EH (cell line): ENCODE measurements at places on chromosomes 4 and X.

DNA sequence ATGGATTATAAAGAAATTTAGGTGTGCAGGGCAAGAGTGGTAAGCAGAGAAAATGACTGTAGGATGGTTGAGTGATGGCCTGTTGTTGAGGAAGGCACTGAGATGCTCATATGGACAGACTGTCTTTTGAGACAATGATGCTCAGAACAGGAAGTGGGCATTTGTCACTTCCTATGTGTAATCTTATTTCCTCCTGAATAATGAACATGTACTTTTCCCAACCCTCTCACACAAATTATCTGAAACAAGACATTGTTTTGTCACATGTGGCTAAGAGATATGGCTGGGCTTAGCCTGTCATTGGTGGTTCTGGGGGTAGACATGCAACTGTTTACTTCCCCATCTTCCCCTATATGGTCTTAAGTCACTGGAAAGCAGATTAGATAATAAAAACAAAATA is 240.5 kb downstream of the CFAP47 start:
- no peak for DNase-seq

DNA sequence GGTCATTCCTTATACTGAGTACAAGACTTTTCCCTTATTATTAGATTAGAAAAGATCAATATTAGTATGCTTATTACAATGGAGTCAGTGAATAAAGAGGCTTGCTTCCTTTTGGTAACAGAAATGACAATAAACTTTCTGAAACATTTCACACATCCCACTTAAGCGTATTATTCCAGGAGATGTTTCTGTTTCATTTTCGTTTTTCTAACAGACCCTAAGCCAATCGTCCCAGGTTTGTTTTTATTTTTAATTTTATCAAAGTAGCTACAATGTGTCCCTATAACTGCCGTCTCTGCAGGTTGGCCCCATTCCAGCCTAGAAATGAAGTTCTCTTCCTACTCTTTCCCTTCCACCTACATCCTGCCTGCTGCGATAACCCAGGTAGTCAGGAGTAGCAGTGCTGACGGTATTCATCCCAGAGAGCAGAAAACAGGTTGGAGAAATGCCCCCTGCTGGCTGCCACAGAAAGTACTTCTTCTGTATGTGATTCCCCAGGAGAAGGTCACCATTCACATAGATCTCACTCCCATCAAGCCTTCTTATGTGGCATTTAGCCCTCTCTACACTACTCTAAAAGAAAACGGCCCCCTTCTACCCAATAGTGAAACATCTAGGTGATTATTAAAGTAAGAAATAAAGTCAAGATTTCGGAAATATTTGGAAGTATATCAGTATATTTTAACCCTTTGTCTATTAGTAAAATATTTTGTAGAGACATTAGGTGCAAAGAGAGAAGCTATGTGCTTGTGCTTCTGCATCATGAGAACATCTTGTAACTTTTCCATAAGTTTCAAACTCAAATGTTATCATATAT is 40.4 kb downstream of the ENPEP start:
- peak; percentile 58 for DNase-seq

GRCh38 chr4:3851211-3851610 is 85.0 kb downstream of the ADRA2C start:
- peak; percentile 80 for DNase-seq

DNA sequence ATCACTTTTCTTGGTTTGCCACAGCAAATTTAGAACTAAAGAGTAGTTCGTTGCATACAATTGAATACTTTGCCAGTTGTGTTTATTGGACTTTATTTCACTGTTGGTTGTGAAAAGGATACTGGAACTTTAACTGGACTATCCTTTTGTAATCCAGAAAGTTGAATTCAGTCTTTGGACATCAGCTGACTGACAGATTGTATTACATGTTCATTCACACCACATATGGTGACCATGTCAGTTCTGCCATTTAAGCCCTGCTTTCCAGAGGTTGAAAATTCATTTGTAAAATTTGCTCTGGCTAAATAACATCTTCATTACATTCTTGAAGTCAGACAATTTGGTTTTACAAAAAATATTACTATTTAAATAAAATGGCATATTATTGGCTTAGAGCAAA is 251.7 kb downstream of the CAMK2D start:
- DNase-seq: no peak

GRCh38 chr4:147736458-147736857 is 4.6 kb downstream of the ARHGAP10 start:
- peak; percentile 87 for DNase-seq

DNA sequence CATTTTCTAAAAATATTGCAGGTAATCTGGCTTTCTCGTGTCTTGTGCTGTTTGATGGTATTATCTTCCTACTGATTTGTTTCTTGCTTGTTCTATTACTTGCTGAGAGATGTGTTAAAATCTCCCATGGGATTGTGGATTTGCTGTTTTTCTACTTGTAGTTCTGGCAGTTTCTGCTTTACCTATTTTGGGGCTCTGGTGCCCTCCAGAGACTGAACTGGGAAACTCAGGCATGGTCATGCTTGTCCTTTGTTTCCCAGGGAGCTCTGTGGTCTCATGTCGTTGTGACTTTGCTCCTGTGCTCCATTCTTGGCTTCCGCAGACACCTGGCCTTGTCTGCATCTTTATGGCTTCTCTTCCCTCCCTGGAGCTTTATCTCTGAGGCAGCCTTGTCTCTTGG is 39.5 kb downstream of the NSD2 start:
- peak; percentile 68 for DNase-seq

DNA sequence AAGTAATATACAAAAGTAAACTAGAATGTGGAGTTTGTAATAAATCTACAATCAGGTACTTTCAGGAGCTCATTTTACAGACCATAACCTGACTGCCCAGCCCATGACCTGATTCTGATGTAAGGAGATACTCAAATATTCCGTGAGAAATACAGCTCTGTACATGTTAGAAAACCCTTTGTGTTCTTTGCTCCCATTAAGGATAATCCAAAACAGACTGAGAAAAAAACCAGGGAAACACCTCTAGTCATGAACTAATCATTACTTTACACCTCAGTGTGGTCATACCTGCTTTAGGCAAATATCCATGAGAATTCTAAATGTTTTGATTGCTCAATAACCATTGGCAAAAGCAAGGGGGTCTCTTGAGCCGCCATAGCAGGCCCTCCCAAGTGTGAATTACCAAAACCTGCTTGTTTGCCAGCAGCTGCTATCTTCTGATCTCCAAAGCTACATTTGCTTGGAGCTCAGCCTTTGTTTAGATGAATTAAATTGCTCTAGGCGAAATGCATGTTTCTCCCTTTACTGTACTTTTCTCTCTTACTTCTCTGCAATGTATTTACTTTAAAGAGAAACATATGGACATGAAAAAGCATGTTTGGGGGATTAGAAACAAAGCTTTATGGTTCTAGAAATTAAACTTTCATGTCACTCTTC is 79.1 kb downstream of the ANKRD50 start:
- peak; percentile 51 for DNase-seq

DNA sequence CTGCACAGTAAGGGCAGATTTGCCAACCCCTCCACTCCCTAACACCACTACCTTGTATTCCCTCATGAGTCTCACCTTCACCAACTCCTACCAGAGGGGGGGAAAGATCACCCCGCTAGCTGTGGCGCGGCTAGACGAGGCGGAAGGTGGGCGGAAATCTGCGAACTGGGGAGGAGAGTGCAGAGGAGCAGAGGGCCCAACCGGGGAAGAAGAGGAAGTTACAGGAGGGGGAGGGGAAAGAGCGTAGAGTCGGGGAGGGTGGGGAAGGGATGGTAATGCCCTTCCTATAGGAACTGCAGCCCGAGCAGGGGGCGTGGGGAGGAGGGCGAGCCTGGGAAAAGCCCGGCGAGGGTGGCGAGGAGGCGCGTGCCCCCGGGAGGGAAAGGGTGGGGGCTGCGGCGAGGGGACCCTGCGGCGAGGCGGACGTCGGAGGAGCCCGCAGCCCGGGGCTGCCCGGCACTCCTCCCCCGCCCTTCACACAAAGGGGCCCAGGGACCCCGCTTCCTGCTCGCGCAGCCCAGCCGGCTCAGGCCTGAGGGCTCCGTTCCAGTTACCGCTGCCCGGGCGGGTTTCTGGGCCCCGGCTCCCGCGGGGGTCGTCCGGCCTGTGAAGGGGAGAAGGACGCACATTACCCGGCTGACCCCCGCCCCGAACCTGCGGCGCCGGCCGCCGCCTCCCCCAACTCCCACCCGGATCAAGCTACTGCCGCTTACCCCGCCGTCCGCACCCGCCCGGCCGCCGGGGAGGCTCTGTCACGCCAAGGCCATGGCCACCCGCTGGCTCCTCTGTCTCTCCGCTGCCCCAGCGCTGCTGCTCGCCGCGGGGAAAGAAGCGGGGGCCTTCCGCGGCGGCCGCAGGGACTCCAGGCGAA is 1.8 kb downstream of the RAP2C start:
- peak; percentile 79 for DNase-seq

DNA sequence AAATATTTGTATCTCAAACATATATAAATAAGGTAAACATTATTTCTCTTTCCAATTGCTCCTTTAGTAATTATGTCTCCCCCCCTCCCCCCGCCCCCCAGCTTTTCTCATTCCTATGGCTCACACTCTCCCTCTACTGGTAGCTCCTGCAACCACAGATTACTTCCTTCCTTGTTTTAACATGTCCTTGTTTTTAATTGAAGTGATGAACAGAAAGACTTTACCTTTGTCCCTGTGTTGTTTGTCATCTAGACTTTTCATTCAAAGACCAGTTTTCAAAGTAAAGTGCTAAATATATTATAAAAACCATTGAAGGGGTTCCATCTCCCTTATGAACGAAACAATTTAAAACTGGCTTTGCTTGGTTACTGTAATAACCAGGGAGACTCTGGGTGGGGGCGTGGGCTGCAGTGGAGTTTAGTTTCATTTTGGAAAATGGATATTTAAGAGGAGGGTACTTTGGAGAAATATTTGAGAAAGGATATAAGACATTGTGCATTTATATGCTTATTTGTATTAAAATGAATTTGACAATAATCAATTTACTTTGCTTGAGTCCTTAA is 352.9 kb downstream of the RAPGEF2 start:
- DNase-seq: peak; percentile 59

- DNase-seq: no peak
These were observed 6.8 kb downstream of the RBM47 start for GRCh38 chr4:40622913-40623312.

- peak; percentile 12 for DNase-seq
These were observed 346.6 kb downstream of the CENPC start for GRCh38 chr4:67198727-67199126.

- peak; percentile 1 for DNase-seq
These were observed 88.6 kb upstream of the PRPS2 start for GRCh38 chrX:12702509-12703091.

DNA sequence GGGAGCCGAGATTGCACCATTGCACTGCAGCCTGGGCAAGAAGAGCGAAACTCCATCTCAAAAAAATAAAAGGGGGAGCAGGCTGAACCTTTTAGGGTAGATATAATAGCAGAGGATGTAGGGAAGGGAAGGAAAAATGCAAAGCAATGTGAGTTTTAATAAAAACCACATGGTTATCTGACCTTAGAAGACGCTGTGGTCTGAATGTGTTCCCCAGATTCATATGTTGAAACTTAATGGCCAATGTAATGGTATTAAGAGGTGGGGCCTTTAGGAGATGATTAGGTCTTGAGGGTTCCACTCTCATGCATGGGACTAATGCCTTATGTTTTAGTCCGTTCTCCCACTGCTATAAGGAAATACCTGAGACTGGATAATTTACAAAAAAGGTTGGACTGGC is 114.1 kb upstream of the STX18 start:
- DNase-seq: peak; percentile 55

- peak; percentile 25 for DNase-seq
These were observed 194.9 kb downstream of the ADAMTS3 start for GRCh38 chr4:72374159-72374558.

DNA sequence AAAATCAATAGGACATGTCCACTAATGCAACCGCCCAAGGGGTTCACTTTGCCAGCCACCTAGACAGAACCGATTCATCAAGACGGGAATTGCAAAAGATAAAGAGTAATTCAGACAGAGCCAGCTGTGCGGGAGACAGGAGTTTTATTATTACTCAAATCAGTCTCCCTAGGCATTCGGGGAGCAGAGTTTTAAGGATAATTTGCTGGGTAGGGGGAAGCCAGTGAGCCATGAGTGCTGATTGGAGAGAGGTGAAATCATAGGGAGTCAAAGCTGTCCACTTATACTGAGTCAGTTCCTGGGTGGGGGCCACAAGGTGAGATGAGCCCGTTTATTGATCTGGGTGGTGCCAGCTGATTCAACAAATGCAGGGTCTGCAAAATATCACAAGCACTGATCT is 8.5 kb downstream of the TMEM184C start:
- no peak for DNase-seq

- DNase-seq: no peak
These were observed 89.7 kb downstream of the GEMIN8 start for GRCh38 chrX:13939741-13940597.

- no peak for DNase-seq
These were observed 321.7 kb downstream of the ANK2 start for GRCh38 chr4:113371111-113371510.

DNA sequence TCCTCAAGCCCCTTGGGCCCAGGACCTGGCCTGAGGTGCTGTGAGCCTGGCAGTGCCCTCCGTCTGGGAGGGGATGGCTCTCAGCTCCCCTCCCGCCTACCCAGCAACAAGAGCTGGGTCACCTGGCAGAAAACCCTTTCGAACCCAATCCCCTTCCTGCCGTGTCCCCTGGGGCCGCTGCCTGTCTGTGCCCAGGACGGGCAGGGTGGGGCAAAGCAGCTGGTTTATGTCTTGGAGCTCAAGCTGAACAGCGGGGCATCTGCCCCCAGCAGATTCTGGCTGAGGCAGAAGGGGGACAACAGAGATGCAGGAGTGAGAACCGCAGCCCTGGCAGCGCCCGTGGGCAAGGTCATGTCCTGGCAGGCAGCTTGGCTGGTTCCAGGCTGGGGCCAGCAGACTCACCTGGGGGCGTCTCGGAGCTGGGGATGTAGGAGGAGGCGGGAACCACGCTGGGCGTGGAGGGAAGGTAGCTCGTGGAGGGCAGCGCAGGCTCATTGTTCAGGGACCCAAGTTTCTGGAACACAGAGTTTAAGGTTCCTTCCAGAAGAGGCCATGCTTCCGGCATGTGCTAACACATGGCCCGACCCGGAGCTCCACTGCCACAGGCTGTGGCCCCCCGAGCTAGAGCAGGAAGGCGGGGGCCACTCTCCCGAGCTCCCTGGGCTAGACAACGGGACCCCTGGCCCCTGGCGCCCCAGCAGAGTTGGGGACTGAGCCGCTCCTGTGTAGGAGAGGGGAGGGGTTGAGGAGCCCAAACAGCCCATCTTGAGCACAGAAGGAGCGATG is 24.2 kb downstream of the NELFA start:
- DNase-seq: no peak

DNA sequence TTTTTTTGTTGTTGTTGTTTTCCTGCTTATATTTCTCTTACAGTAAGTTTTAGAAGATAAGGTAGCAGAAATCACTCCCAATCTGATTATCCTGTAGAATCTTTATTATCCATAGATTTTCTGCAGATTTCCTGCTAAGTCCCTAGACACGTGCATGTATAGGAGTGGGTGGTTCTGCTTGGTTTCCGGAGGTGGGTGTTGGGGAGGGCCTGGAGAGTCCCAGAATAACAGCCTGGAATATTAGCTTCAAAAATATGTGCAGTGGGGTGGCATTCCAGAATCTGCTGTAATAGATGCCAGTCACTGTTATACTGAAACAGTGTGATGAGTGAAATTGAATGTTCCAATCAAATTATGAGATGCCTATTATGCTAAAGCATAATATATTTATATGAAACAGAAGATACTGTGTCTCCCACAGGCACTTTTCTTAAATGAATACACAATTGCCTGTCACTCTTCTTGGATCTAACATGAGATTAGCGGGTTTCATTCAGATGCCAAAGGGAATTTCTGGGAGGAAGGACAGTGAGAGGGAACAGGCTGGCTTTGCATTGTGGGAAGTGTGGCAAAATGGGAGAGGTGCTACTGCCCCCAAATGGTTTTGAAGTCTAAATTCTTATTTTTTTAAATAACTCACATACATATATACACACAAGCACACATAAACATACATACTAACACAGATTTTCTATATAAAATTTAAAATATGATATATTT is 37.6 kb downstream of the C4orf50 start:
- DNase-seq: no peak
